ENCODE measurements at places on chromosomes 5 and 9.

DNA sequence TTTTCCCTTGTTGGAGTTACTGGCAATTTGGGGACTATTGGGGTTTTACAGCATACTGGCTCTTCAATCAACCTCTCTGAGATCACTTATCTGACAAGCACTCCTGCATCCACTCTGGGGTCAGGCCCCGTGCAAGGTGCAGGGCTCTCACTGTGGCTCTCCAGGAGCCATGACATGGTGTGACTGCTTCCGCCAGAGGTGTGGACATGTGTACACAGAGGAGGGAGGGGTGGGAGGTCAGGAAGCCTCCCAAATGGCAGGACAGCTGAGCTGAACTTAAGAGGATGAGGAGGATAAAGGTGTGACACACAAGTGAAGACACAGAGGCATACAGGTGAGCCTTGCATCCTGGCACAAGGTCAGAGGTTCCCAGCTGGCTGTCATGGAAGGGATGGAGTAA, 24.3 kb downstream of the SHB start:
- DNase-seq: no peak

- no peak for DNase-seq
Observed at GRCh38 chr5:469752-470483, 26.9 kb downstream of the EXOC3 start.

DNA sequence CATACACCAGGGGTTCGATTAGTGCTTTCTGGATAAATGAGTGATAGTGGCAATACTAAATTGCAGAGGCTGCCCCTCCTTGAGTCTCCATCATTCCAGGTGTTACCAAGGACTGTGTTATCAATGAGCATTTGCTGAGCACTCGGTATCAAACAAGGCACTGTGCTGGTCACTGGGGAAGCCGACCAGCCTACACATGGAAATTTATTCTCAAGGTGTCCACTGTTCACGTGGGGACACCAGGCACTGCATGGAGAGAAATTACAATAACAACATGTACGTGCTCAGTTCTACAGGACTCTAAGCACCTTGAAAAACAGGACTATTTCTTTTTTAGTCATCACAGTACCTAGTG, 22.2 kb downstream of the RGS3 start:
- no peak for DNase-seq

DNA sequence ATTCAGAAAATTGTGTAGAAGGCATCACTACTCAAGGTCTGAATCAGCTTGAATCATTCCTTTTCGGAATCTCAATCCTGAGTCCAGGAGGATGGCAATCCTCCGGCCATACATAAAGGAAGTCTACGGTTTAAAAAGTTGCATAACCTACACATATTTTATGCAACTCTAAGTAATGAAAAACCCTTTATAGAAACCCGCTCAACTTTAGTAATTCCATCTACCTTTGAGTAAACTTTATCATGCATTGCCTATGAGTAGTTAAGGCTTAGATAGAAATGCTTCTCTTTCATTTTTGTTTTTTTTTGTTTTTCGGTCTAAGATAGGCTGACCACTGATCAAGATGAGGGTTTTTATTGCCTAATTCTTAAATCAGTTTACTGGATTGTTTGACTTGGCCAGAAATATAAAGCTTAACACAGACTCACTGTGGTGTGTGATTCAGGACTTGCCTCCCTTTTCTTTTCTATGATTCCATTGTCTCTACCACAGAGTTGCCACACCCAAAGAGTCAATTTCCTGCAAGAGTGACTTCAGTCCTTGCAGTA, 85.0 kb downstream of the LURAP1L start:
- DNase-seq: peak; percentile 97

- DNase-seq: no peak
Observed at GRCh38 chr9:106405871-106406435, 457.0 kb upstream of the ZNF462 start.

DNA sequence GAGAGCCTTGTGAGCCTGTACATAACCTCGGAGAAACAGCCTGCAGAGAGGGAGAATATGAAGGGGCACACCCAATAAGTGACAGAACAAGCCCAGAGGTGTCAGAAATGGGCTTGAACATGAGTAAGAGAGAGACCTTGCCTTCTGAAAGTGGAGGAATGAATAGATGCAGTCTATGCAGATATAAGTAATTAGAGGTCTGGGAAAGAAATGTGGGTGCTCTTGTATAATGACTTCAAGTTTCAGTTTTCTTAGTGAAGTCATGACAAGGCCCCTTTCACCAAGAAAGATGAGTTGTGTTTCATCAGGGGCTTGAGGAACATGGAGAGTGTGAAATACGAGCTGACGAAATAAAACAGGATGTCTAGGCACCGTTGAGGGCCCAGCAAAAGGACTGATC, 15.1 kb downstream of the GRAMD2B start:
- DNase-seq: no peak

DNA sequence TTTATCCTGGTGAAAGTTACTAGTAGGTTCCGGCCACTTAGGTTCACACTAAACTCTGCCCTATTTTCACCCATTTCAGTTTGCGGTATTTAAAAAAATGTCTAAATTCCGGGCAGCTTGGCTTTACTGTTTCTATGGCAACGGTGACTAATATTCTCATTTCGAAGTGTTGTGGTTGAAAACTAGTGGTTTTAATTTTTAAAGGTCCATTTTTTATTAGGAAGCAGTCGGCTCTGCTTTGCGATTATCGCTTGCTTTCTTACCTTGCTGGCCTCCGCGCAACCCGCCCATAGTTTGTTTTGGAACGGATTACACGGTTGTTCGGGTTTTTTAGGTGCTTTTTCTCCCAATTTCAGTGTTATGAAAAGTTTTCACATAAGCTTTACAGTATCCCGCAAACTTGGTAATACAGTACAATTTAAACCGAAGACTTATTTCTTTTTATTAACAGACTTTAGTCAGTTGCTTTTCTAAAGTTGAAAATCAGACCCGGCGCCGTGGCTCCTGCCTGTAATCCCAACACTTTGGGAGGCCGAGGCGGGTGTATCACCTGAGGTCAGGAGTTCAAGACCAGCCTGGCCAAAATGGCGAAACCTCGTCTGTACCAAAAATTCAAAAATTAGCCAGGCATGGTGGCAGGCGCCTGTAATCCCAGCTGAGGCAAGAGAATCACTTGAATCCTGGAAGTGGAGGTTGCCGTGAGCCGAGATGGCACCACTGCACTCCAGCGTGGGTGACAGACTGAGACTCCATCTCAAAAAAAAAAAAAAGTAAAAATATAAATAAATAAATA, 1.6 kb downstream of the KDM4C start:
- peak; percentile 84 for DNase-seq

GRCh38 chr5:1466631-1467265, 21.5 kb upstream of the SLC6A3 start:
- no peak for DNase-seq

GRCh38 chr5:146426853-146427618, 20.1 kb upstream of the TCERG1 start:
- peak; percentile 36 for DNase-seq

GRCh38 chr5:56279291-56279690, 46.2 kb upstream of the ANKRD55 start:
- no peak for DNase-seq

DNA sequence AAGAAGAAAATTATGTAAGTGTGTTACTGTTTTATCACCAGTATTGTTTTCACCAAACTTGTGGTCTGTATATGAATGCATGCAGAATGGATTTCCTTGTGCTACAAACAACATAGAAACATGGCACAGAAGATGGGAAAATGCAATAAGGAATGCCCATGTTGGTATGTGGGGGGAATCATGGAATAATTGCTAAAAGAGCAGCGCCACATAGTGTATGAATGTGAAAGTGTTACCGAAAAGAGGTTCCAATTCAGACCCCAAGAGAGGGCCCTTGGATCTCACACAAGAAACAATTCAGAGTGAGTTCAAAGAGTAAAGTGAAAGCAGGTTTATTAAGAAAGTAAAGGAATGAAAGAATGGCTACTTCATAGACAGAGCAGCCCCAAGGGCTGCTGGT, 26.4 kb upstream of the TYRP1 start:
- peak; percentile 25 for DNase-seq

GRCh38 chr9:3648266-3648665, 122.5 kb upstream of the RFX3 start:
- DNase-seq: no peak

DNA sequence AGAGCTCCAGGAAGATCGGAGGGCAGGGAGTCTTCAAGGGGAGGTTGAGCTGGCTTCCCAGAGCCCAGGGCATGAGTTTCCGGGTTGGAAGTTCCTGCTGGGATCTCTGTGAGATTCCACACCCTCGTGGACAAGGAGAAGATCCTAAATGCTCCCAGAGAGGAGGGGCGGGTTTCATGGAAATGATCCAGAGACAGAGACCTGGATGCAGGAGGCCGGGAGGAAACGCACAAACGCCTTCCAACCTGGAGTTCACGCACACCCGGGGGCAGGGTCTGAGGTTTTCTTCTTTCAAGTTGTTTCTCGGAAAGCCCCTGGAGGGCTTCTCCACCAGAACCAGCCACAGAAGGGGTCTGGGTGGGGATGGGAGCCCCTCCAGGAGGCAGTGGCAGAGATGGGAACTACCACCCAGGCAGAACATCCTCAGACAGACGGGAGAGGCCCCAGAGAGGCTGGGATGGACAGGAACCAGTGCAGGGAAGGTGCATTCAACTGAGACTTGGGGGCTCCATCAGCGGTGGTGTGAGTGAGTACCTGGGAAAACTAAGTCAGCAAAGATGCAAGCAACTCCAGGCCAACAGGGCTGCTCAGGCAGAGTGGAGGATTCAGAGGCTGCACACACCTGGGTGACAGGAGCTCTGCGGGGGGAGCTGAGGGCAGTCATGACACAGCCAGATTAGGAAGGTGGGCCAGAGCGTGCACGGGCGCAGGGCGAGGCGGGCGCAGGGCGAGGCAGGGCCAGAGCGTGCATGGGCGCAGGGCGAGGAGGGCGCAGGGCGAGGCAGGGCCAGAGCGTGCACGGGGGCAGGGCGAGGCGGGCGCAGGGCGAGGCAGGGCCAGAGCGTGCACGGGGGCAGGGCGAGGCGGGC, 52.1 kb upstream of the EXOC3 start:
- no peak for DNase-seq

DNA sequence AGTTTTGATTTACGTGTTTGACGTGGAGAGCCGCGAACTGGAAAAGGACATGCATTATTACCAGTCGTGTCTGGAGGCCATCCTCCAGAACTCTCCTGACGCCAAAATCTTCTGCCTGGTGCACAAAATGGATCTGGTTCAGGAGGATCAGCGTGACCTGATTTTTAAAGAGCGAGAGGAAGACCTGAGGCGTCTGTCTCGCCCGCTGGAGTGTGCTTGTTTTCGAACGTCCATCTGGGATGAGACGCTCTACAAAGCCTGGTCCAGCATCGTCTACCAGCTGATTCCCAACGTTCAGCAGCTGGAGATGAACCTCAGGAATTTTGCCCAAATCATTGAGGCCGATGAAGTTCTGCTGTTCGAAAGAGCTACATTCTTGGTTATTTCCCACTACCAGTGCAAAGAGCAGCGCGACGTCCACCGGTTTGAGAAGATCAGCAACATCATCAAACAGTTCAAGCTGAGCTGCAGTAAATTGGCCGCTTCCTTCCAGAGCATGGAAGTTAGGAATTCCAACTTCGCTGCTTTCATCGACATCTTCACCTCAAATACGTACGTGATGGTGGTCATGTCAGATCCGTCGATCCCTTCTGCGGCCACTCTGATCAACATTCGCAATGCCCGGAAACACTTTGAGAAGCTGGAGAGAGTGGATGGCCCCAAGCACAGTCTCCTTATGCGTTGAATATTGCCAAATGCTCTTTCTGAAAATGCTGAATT, 850 bp downstream of the RRAGA start:
- DNase-seq: peak; percentile 15
